SW480 (cell line): ENCODE measurements at places on chromosomes 1 and 21.

GRCh38 chr1:199356561-199356960 lies 670.9 kb upstream of the NR5A2 start:
- DNase-seq, result no peak

DNA sequence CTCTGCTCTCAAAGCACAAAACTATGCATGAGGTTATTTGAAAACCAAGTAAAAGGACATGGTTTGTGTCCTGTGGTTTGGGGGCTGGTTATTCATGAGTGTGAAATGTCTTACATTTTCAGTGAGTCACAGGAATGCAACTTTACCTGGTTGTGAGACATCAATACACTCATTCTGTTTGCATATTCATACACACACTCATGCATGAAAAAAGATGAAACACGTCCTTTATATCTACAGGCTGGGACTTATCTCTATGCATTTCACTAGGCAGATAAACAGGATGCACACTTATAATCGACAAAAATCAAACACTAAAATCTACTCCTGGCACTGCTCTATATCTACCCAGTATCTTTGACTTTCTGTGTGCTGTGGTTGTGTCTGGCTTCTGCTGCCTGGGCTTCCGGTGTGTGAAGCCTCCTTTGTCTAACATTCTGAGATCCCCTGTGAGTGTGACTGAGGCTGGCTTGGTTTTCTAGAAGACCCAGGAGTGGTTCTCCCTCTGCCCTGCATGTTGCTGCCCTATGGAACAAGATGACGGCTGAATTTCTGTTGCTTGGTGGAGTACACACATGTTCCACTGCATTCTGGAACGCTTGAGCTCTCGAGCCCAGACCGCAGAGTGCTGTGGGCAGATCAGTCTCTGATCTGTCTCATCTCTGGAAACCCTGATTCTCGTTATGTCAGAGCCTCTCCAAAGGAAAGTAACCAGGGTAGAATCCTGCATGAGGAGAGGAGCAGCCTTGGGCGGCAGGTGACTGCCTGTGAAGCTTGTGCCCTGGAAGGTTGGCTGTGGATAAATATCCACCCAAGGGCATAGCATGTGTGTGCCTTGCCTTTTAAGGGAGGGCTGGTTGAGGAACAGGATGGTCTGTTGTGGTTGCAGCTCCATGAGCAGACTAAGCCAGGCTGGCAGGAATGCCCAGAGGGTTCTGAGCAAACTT lies 19.7 kb upstream of the FASLG start:
- peak; percentile 93 for DNase-seq

DNA sequence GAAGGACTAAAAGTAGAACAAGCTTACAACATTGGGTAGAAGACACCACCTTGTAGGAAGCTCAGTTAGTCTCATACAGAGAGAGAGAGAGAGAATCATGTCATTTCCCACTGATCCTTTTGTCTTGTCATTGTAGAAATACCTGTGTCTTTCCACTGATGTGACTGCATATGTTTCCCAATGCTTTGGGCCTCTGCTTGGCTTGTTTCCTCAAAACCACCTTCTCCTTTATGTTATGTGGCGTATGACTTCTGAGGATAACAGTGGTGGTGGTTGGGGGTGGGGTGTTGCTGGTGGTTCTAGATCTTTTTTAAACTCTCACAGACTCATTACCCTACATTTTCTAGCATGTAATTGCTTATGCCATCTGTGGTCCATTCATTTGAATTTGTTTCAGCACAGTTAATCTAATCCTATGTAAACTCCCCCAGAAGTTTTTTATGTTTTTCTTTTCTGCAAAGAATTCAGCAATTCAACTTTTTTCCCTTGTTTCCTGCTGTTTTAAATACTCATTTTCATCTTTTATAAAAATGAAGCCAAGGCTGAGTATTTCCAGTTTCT lies 9.3 kb downstream of the RGL1 start:
- DNase-seq, result no peak

GRCh38 chr1:28229996-28230395 lies 2.8 kb downstream of the DNAJC8 start:
- no peak for DNase-seq

GRCh38 chr1:24022581-24023361 lies 42.6 kb upstream of the SRSF10 start:
- peak; percentile 96 for DNase-seq

GRCh38 chr1:35301674-35302392 lies 33.3 kb downstream of the ZMYM4 start:
- no peak for DNase-seq

GRCh38 chr1:179251675-179252074 lies 22.2 kb upstream of the ABL2 start:
- DNase-seq, result peak; percentile 42

DNA sequence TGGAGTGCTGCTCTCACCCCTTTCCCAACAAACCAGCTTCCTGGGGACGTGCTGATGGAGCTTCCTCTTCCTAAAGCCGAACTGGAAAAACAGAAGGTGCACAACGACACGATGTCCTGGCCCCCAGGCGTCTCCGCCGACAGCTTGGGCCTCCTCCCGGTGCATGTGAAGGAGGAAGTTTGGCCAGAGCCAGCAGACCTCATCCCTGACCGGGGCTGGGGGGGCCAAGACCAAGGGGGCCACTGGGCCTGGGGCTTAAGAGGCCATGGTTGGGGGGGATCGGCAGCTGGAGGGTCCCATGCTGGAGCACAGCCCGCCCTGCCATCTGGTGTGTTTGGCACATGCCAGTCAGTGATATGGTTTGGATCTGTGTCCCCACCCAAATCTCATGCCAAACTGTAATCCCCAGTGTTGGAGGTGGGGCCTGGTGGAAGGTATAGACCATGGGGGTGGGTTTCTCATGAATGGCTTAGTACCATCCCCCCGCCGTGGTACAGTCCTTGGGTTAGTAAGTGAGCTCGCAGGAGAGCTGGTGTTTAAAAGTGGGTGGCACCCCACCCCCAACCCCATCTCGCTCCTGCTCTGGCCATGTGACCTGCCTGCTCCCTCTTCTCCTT lies 6.4 kb downstream of the HES4 start:
- DNase-seq, result no peak

DNA sequence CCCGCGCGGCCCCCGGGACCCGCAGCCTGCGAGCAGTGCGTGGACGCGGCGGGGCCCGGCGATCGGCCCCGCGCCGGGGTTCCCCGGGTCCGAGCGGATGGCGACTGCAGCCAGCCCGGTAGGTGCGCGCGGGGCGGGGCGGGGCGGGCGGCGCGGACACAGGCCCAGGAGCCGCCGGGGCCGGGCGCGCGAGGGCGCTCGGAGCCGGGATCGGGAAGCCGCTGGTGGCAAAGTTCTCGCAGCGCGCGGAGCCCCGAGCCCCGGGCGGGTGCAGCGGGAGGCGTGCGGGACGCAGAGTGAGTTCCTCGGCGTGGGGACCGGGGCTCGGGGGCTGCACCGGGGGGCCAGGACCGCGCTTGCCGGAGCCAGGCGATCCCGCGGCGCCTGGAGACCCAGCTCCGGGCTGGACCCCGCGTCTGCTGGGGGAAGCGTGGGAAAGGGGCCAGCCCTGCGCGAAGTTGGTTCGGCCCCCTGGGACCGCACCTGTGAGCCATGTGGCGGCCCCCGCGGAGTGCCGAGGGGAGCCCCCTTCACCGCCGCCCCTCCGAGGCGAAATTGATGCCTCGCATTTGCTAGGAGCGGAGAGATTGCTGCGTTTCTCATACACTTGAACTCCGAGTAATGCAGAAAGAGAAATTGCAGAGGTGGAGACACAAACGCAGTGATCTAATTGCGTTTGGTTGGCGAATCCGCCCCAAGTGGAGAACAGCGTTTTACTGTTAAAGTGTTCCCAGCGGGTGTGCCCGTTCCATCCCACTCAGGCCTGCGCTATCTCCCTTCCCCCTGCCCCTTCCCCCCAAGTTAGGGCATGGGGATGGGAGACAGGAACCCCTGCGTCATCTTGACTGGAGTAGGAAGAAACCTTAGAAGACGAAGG lies 228.9 kb upstream of the TMEM51 start:
- DNase-seq, result peak; percentile 38

DNA sequence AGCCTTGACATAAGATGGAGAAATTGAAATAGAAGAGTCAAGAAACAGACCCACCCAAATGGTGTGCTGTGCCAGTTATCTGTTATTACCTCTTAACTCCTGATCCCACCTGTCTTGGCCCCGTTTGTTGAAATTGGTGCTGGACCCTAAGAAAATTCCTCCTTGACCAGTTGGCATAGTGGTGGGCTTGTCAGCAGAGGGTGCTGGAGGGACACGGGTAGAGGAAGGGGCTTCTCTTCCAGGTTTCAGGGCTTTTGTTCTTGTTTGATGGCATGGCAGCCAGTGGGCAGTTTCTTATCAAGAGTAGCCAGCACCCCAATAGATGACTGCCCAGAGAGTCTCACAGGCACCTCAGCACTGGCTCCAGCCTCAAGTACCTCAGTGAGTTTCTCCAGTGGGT lies 51.6 kb downstream of the PCBP3 start:
- DNase-seq, result no peak

DNA sequence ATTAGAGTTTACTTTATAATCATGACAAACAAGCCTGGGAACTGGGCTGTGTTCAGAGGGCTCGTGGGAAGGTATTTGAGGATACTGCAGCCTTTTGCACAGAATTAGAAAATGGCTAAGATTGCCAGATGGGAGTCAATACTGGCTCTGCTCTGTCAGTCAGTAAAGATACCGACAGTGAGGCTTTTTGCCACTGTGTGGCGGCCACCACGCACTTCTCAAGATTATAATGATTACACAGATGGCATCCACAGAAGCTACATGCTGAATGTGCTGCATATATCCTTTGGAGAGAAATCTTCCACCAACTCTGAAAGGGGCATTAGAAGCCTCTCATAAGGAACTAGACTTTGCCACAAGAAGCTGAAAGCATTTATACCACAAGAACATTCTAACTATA lies 213.4 kb upstream of the PTBP2 start:
- no peak for DNase-seq

DNA sequence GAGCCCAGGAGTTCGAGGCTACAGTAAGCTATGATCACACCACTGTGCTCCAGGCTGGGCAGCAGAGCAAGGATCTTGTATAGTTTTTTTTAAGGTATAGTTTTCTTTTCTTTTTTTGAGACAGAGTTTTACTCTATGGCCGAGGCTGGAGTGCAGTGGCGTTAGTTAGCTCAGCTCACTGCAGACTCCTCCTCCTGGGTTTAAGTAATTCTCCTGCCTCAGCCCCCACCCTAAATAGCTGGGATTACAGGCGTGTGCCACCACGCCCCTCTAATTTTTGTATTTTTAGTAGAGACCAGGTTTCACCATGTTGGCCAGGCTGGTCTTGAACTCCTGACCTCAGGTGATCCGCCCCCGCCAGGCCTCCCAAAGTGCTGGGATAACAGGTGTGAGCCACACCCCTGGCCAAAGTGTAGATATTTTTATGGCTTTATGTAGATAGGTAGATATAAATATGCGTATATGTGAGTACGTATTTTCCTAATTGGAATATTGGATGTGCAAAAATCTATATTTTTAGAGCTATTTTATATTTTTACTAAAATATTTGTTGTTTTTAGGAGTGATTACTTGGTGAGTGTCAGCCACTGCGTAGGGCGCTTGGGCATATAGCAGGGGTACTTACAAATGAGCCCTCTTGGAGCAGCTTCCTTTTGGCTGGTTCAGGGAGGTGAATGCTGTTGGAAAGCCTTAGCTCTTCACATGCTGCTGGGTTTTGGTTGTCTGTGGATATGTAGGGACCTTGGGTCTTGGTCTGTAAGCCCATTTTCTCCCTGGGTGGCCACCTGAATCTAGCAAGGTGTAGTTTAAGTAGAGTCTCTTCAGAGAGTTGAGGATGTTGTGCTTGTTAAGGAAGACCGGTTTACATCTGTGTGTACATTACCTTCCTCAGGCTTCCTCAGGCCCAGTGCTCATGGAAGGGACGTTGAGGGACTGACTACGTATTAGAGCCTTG lies 9.5 kb downstream of the KDM4A start:
- no peak for DNase-seq

DNA sequence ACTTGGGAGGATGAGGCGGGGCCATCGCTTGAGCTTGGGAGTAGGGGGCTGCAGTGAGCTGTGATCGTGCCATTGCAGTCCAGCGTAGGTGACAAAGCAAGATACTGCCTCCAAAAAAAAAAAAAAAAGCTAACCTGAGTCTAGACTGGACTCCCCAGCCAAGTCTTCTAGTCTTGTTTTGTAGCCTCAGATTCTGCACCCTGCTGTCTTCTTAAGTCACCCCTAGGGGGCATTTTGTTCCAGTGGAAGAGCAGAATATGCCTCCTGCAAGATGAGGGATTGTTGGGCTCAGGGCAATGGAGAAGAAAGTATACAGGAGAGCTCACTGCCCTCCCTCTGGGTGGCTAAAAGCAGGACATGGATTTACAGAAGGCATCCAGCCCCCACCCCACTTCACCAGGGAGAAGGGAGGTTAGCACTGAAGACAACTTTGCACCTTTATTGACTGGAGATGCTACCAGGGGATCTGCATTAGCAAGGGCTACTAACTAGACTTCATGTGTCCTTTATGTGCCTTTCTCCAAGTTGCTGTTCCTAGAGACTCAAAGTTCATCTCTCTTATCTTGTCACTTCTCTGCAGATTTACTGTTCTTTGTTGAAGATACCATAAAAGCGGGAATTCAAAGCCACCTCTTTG lies 15.3 kb upstream of the RNF187 start:
- peak; percentile 66 for DNase-seq

DNA sequence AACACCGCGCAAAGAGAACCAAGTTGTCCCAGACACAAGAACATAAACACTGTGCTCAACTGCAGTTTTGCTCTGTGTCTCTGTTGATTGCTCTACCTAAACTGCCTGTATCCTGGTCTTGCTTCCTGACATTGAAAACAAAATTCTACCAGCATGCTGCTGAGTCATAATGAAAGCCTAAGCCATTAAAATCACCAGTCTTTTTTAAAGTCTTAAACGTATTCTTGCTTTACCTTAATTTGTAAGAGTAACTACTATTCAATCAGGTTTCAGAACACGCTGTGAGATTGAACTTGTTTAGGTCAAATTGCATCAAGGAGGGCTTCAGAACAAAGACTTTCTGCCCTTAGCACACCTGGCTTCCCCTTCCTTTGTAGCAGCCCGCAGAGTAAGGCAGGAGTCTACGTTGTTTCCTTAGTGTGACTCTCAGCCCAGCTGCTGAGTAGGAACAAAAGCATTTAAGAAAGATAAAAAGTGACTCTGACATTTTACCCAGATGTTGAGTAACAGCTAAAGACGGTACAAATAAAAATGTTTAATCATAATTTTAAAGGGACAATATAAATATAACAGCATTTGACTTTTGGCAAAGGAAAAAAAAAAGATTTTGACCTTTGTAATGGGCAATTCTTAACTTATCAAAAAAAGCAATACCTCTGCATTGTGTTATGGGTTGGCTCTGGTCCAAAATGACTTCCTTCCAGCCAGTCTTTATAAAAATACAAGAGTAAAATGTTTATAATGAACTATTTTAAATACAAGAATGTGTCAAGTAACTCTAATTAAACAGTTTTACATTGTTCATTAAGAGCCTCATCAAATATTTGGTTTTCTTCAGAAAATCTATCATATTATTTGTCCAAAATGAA lies 186.9 kb upstream of the ADGRL4 start:
- no peak for DNase-seq

DNA sequence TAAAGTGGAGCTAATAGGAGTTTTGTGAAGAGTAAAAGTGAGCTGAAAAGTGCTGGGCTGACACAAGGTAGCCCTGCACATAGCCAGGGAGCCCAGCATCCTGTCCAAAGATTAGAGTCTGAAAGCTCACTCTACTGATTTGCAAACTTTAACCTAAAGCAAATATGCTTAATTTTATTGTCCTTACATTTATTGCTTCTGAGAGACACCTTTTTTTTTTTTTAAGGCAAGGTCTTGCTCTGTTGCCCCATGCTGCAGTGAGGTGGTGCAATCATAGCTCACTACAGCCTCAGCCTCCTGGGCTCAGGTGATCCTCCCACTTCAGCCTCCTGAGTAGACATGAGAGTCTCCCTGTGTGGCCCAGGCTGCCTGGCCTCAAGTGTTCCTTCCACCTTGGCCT lies 16.5 kb downstream of the MGST3 start:
- DNase-seq, result no peak
